ENCODE measurements at places on chromosomes 7 and 10. TPM values are rescaled to one million over a fixed set of nuclear protein-coding genes. Genes with fewer than 3 reads are reported as not detected.

The EBLN1 gene
- not detected for total RNA-seq

GRCh38 chr7:2983586-2983985, 60.1 kb downstream of the CARD11 start:
- H3K4me1 ChIP-seq: peaks cover 5% of the 10 kb centered on the region
- no peaks in the 10 kb centered on the region for H3K36me3 ChIP-seq
- no peaks in the 10 kb centered on the region for H3K27me3 ChIP-seq
- no peak overlapping the region for H3K4me3 ChIP-seq

DNA sequence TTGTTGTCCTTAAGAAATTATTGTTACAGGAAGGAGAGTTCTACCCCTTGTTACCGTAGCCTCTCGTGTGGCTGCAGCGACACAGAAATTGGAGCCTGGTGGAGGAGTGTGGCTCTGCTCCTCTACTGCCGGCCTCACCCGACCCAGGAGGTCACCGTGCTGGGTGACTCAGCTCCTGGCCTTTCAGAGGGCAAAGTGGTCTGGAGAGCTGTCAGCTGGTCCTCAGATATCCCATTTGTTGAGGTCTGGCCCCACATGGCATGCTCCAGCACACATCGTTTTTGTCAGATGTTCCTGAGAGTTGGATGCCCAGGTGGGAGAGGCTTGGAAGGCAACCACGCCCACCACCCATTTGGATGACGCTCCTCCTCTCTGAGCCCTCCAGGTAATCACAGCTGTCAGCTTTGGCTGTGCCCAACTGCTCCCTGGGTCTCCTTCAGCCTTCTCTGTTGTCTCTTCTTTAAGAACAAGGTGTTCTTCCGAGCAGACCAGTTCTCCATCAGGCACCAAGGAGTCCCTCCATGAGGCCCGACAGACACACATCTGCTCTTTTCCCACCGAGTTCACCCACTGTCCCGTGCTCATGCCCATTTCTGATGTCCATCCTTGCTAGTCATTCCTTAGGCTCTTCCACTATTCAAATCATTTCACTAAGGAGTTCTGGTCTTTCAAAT, 80.3 kb downstream of the RAMP3 start:
- H3K27ac ChIP-seq: no peak overlapping the region
- H3K4me1 ChIP-seq: no peaks in the 10 kb centered on the region
- no peak overlapping the region for H3K4me3 ChIP-seq

DNA sequence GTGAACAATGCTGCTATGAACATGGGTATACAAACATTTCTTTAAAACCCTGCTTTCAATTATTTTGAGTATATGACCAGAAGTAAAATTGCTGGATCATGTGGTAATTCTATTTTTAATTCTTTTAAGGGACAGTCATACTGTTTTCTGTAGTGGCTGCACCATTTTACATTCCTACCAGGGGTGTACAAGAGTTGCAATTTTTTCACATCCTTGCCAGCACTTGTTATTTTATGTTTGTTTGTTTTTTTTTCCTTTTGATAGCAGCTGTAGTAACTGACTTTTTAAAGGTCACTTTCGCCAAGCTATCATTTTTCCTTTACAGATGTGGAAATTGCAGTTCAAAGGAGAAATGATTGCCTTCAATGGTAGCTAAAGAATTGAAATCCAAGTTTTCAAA, 99.5 kb downstream of the GPR85 start:
- peaks cover 4% of the 10 kb centered on the region for H3K4me1 ChIP-seq
- H3K36me3 ChIP-seq: no peaks in the 10 kb centered on the region
- H3K27me3 ChIP-seq: no peaks in the 10 kb centered on the region
- no peak overlapping the region for H3K27ac ChIP-seq

DNA sequence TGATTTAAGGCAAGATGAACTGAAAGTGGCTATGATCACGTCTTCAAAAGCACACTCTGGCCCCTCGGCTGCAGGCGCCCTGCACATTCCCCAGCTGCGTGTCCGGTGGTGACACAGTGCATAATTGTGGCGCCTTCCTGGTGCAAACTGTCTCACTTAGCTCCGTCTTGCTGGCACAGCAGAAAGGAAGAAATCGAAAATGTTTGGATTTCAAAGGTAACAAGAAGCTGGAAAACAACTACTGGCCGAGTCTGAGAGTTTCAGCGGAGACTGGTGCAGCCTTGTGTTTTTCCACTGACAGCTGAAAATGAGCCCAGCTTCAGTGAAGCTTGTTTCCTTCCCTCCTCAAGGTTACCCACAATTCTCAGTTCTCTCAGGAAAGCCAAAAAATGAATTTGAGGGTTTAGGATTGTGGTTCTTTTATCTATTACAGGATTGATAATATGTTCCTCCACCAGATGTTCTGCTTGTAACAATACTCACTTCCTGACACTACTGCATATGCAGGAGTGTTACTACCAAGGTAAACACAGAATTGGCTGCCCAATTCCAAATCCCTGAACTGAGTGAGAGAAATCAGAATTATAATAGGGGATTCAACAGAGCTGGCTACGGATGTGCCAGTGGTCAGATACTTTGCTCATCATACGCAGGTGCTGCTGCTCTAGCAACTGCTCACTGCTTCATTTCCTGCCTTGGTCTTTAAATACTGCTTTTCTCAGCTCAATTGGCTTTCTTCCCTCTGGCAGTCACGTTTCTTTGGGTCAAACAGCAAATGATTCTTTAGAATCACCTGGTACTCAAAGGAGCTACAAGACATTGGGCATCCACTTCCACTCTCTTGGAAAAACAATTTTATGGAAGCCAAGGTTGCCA, 63.7 kb downstream of the TRUB1 start:
- DNase-seq: no peak
- H3K27me3 ChIP-seq: no peaks in the 10 kb centered on the region
- H3K4me1 ChIP-seq: peaks cover 6% of the 10 kb centered on the region
- no peak overlapping the region for H3K27ac ChIP-seq
- H3K36me3 ChIP-seq: no peaks in the 10 kb centered on the region
